Glutamatergic neuron (in vitro differentiated cells): ENCODE measurements at places on chromosomes 11 and 22. TPM values are rescaled to one million over a fixed set of nuclear protein-coding genes. Genes with fewer than 3 reads are reported as not detected.

The SLC35C1 gene
- total RNA-seq, result 20.9 TPM

The OAF gene
- not detected for total RNA-seq

The MS4A6E gene
- not detected for total RNA-seq

The RAG2 gene
- total RNA-seq, result not detected

The GRIA4 gene
- 13.6 TPM for total RNA-seq

The ACTN3 gene
- total RNA-seq, result 2.0 TPM

The F2 gene
- 0.29 TPM for total RNA-seq
